ENCODE measurements at places on chromosomes 4 and X.

GRCh38 chr4:78313754-78314120, 237.8 kb upstream of the ANXA3 start:
- no peak for DNase-seq

DNA sequence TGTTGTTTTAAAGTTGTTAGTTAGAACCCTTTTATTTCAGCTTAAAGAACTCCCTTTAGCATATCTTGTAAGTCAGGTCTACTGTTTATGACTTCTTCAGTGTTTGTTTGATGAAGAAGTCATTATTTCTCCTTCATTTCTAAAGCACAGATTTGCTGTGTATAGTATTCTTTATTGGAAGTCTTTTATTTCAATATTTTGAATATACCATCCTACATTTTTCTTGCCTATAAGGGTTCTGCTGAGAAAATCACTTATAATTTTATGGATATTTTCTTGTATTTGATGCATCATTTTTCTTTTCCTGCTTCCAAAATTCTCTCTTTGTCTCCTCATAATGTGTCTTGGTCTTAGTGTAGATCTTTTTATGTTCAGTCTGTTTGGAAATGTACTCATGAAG, 134.5 kb downstream of the CPXCR1 start:
- DNase-seq: no peak

DNA sequence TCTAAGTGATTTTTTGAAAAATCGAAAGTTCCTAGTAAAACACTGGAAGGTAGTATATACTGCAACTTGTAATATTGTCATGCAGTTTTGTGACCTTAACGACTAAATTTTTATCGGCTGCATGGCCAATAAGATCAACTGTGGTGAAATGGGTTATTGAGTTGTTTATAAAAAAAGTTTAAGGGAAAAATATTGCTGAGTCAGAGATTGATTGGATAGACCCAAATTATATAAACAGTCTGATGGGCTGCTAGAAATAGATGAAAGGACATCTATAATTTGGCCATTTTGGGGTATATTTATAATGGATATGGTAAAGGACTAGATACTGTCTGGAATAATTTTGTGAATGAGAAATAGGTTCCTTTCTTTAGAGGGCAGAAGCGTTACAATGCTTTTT, 56.2 kb downstream of the MGST2 start:
- DNase-seq: no peak

DNA sequence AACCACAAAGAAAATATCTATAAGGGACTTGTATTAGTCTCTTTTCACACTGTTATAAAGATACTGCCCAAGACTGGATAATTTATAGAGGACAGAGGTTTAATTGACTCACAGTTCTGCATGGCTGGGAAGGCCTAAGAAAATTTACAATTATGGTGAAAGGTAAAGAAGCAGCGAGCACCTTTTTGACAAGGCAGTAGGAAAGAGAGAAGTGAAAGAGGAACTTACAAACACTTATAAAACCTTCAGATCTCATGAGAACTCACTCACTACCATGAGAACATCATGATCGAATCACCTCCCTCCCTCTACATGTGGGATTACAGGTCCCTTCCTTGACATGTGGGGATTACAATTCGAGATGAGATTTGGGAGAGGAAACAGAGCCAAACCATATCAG, 856.0 kb downstream of the TRAM1L1 start:
- no peak for DNase-seq

DNA sequence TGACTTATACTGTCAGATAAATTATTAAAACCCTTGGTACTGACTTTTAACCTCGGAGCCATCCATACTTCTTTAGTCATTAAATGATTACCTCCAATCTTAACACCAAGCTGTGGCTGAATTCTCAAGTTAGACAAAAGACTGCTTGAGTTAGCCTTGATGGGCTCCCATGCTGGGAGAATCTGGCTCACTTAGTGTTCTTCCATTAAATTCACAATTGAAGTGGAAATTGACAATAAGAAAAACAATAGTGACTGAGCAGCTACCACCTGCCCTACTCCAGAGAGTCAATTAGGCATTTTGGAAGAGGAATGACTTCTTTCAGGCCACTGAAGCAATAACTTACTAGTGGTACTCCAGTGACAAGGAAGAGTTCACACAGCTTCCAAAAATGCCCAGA, 503.0 kb upstream of the CPXCR1 start:
- DNase-seq: peak; percentile 58

GRCh38 chr4:24720979-24721378, 74.4 kb upstream of the SOD3 start:
- DNase-seq: no peak

DNA sequence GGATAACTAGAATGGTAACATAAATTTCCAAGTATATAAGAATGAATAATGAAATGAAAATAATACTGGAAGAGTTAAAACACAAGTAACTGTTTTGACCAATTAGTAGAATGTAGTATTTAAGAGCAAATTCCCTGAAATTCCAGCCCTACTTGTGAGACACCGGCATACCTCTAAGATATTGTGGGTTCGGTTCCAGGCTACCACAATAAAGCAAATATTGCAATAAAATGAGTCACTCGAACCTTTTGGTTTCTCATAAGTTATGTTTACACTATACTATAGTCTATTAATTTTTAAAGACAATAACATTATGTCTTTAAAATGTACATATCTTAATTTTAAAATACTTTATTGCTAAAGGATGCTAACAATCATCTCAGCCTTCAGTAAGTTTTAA, 15.2 kb upstream of the IQCM start:
- DNase-seq: no peak

DNA sequence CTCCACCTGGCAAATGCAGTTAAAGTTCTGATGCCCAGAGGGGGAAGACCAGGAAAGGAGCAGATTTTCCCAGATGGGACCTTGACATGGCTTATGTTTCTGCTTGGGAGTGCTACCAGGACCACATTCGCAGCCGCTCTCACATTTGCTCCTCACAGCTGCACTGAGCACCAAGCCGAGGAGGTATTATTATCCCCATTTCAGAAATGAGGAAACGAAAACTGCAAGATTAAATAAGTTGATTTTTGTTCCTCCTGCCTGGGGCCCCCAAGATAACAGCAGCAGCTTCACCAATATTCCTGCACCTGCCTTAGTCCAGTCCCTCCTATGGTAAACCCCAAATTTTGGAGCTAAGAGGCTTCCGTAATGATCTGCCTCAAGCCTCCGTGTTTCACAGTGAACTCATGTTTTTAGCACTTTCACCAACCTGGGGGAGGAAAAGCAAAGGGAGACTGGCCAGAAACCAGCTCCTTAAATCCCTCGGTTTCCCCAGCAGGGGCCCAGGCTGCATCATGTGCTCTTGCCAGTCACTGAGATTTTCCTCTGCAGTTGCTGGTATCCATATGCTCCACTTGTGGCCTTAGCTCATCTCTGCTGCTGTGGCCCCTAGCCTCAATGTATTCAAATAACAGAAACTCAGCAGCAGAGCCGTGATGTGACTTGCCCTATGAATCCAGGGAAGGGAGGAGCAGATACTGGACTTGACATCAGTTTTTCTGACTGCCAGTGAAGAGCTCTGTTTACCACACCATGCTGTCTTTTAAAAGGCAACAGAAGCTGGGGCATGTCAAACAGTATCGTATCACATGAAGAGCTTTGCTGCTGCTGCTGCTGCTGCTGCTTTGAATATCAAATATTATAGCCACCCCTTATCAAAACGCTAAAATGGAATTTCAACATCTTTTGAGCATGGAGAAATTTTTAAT, 95.5 kb upstream of the KLHL13 start:
- DNase-seq: no peak

GRCh38 chr4:7890635-7891393, 48.8 kb downstream of the AFAP1 start:
- no peak for DNase-seq

- no peak for DNase-seq
Measured at GRCh38 chr4:144579411-144580030, 66.4 kb upstream of the HHIP start.

DNA sequence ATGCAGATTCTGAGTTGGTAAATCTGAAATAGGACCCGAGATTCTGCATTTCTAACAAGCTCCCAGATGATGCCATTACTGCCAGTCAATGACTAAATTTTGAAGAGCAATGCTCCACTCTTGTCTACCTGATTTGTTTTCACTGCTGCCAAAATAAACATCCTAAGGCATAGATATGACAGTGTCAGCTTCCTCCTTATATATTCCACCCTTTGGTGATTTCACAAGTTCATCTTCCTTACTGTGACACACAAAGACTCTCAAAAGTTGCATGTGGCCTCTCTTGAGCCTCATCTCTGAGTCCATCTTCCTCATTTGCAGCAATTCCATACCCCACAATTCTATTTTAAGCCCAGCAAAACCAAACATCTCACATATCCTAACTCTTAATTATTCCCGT, 110.9 kb downstream of the FBXW7 start:
- no peak for DNase-seq

DNA sequence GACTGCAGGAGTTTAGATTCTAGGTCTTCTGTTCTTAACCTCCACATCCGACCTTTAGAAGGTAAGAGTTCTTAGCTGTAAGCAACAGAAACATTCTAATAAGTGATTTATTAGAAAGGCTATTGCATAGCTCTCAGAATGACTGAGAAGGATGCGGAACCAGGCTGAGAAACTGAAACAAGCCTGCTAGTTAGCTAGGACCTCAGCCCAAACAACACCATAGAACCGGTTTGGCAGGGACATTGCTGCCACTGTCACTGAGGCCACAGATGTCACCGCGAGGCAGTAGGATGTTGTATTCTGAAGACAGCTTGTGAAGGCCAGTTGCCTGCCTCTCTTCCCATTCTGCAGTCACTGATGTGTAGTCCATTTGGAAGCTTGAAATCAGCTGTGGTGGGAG, 160.0 kb upstream of the ARX start:
- DNase-seq: no peak

GRCh38 chr4:131207589-131207988, 1941.5 kb upstream of the PCDH10 start:
- DNase-seq: no peak

DNA sequence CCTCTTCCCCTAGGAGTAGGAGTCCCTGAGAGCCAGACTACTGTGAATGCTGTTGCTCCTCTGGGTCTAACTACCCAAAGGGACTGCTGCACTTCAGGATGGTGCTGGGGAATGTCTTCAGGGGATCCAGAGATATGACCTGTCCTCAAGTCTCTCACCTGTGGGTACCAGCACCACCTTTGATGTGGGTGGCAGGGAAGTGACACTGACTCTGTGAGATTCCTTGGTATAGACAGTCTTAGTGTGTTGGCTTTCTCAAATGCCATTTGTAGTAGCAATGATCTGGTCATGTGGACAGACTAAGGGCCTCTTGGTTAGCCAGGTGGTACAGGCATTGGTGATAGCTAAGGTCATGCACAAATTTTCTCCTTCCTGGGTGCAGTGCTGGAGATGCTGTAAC, 108.9 kb upstream of the ADAMTS3 start:
- DNase-seq: no peak

DNA sequence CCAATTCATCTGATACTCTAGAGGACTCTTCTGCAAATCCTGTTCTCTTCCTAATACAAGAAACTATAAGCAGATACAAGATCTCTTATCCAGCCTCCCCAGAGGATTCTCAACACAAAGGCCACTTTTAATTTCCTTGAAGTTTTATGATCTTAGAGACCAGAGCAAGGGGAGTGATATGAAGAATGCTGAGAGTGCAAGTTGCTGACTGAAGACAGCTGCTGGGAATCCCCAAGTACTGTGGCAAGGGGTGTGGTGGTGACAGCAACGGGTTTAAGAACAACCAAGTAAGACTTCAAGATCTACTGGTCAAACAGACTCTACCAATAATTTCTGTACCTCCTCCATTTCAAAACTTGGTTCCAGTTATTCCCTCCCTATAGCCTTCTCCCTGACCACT, 7.0 kb downstream of the AMMECR1 start:
- no peak for DNase-seq

Data from NCI-H1105 treated with DMSO at 0.1 percent for 48 hours (cell line).